ENCODE measurements at places on chromosomes 16 and 17. TPM values are rescaled to one million over a fixed set of nuclear protein-coding genes. Genes with fewer than 3 reads are reported as not detected.

- DNase-seq: peak; percentile 91
- H3K36me3 ChIP-seq: no peaks in the 10 kb centered on the region
- H3K27me3 ChIP-seq: peaks cover 99% of the 10 kb centered on the region
- no peak overlapping the region for H3K27ac ChIP-seq
These were observed 1.4 kb downstream of the PRAC2 start for GRCh38 chr17:48724251-48725003.

DNA sequence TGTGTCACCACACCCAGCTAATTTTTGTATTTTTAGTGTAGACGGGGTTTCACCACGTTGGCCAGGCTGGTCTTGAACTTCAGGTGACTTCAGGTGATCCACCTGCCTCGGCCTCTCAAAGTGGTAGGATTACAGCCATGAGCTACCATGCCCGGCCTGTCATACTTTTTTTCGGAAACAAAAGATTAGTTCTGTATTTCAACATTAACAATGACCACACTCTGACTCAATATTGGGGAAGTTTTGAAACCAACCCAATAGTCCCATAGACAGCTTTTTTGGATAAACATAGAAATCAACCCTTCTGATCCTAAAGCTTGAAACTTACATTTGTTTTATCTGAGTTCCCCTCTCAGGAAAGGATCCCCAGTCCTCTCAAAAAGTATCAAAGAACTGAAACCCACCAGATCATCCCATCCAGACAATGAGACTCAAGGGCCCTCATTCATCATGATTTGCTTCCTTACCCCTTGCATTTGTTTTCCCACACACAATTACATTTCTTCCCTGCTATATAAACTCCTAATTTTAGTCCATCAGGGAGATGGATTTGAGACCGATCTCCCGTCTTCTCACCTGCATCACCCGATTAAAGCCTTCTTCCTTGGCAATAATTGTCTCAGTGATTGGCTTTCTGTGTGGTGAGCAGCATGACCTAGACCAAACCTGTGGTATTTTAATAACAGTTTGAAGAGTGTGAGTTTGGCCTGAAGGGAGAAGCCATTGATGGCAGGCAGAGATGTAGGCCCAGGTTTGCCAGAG is 7.2 kb upstream of the AGRP start:
- peak overlapping the region; percentile 42 for H3K27ac ChIP-seq
- peaks cover 14% of the 10 kb centered on the region for H3K4me1 ChIP-seq
- no peaks in the 10 kb centered on the region for H3K36me3 ChIP-seq
- no peak for DNase-seq

DNA sequence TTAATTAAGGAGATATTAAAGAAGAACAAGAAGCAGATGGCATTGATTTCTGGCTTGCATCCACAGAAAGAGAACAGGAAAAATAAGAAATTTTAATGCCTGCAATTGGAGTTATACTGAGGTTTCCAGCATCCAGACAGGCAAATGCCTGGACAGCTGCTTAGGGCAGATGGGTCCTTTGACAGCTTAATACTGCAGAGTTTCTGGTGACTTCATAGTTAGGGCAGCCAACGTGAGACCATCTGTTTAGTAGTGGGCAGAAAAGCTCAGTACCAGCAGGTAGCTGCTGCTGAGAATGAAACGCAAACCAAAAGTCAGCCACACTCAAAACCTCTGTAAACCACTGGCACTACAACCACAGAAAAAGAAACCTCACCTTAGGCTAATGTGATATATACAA is 109.8 kb downstream of the CDK5R1 start:
- no peak overlapping the region for H3K27ac ChIP-seq
- DNase-seq: no peak
- H3K4me3 ChIP-seq: no peak overlapping the region
- H3K36me3 ChIP-seq: no peaks in the 10 kb centered on the region
- H3K27me3 ChIP-seq: no peaks in the 10 kb centered on the region
- H3K4me1 ChIP-seq: no peaks in the 10 kb centered on the region

The PPP1R27 gene
- total RNA-seq: not detected

The PRSS27 gene
- total RNA-seq: 0.81 TPM

DNA sequence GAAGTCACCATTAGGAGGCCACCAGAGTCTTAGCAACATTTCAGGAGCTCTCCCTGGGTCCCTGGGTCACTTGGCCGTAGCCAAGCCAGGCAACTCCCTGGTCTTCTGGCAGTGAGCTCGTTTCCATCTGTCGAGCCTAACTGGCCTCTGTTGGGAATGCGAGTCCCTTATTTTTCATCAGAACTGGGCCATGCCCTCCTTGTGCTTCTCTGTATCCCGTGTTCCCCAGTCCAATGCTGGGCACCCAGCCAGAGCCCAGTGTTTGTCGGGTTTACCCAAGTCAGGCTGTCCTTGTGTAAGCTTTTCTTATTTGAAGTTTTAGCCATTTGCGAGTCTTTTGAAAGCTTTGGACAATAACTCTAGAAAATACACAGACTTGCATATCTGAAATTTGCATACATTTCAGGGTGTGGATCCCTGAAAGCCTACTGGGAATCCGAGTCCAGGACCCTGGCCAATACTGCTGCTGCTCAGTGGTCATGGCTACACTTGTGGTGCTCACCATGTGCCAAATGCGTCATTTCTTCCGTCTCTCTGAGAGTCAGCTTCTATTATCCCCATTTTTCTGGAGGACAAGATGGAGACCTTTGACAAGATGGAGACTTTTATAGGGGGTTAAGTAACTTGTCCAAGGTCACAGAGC is 81.6 kb upstream of the LGALS9 start:
- no peaks in the 10 kb centered on the region for H3K36me3 ChIP-seq
- H3K4me3 ChIP-seq: no peak overlapping the region
- no peak for DNase-seq

The NOG gene
- total RNA-seq: 2.3 TPM

The MYH3 gene
- 2.8 TPM for total RNA-seq

- H3K36me3 ChIP-seq: no peaks in the 10 kb centered on the region
- H3K4me1 ChIP-seq: no peaks in the 10 kb centered on the region
- DNase-seq: no peak
- peaks cover 6% of the 10 kb centered on the region for H3K27me3 ChIP-seq
- no peak overlapping the region for H3K4me3 ChIP-seq
- H3K27ac ChIP-seq: no peak overlapping the region
These were observed 100.7 kb downstream of the KCNJ12 start for GRCh38 chr17:21476867-21477266.

The GDPD3 gene
- 11.5 TPM for total RNA-seq

- H3K27ac ChIP-seq: no peak overlapping the region
- H3K36me3 ChIP-seq: no peaks in the 10 kb centered on the region
- no peak for DNase-seq
- no peak overlapping the region for H3K4me3 ChIP-seq
- H3K4me1 ChIP-seq: no peaks in the 10 kb centered on the region
These were observed 917 bp downstream of the SPEM2 start for GRCh38 chr17:7426203-7426863.

DNA sequence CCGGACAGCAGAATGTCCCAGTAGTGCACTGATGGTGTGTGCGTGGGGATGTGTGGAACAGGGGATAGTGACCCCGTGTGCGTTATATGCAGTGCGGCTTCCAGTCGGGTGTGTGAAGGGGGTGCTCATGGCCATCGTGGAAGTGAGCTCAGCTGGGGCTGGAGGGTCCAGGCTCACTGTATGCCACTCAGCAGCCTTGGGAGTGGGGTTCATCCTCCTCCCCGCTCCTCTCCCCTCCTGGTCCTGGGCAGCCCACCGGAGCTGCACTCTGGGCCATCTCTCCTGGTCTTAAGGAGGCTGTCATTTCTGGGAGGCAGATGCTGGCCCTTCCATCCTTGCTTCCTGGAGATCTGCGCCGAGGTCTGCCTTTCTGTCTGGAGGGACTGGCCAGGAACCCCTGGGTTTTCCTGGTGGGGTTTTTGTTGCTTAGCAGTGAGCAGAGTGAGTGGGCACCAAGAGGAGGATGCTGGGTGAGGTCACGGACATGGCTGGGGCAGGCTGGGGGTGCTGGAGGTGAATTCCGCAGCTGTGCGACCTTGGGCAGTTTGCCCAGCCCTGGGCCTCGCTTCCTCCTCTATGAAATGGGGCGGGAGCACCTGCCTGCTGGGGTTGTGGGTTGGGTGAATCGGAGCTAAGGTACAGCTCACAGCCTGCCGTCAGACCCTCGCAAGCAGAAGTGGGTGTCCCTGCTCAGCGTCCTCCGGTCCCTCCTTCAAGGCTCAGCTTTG is 164.1 kb downstream of the SEC14L1 start:
- no peak for DNase-seq
- no peaks in the 10 kb centered on the region for H3K4me1 ChIP-seq
- H3K27ac ChIP-seq: no peak overlapping the region
- no peaks in the 10 kb centered on the region for H3K27me3 ChIP-seq
- H3K4me3 ChIP-seq: no peak overlapping the region

- no peaks in the 10 kb centered on the region for H3K4me1 ChIP-seq
- no peak for DNase-seq
- no peak overlapping the region for H3K27ac ChIP-seq
- no peaks in the 10 kb centered on the region for H3K27me3 ChIP-seq
- no peaks in the 10 kb centered on the region for H3K36me3 ChIP-seq
- no peak overlapping the region for H3K4me3 ChIP-seq
These were observed 30.9 kb downstream of the HOXB1 start for GRCh38 chr17:48499735-48500434.

Data from upper lobe of right lung (tissue), 1 donor.